Substantia nigra (tissue), 51 donors: ENCODE measurements at places on chromosomes 12 and 14.
A peak's percentile ranks its signal among the peaks of the same experiment; 100 is the strongest.

DNA sequence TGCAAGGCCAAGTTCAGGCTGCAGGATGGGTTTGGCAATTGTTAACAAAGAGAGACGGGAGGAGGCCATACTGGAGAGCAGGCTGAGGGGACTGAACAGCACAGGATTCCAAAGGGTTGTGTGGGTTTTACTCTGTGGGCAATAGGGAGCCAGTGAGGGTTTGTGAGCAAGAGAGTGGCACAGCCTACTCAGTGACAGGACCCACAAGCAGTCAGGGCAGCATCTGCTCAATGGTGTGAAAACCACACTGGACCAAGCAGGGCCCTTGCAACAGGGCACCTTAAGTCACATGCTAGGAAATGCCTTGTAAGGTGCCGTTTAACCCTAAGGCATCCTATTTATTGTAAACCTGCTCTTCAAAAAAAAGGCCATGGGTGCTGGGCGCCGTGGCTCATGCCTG lies 22.0 kb downstream of the SYNE3 start:
- DNase-seq, result no peak

DNA sequence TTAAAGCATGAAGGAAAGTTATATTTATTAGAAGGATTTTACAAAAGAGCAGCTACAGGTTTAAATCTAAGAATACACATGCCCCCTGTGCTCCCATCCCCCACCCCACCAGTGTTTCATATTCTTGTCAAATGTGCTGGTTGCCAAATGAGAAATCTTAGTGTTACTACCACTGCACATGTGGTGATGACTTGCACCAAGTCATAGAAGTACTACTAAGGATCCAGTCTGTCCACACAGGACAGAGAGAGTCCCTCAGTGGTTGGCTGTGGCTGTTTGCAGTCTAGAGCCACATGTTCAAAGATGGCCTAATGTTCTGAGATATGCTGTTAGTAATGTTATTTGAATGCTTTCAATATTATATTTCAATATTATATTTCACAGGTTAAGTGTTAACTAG lies 268.8 kb downstream of the ADAMTS20 start:
- DNase-seq, result no peak

DNA sequence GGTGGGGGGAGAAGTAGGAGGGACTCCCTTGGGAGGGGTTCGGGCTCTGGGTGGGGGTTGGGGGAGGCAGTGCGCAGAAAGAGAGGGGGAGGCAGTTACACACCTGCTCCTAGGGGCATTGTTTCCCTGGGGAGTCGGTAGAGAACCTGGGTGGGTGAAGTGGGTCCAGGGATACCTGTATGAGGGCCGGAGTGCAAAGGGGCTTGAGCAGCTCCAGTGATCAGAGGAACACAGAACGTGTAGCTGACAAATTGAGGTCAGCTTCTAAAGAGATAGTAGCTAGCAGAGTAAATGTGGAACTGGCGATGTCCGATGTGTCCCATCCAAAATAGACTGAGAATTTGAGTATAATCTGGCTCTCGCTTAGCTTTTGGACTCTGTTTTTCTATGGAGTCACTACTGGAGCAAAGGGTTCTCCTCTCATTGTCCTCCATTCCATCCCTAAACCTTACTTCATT lies 502 bp downstream of the SMARCD1 start:
- no peak for DNase-seq

DNA sequence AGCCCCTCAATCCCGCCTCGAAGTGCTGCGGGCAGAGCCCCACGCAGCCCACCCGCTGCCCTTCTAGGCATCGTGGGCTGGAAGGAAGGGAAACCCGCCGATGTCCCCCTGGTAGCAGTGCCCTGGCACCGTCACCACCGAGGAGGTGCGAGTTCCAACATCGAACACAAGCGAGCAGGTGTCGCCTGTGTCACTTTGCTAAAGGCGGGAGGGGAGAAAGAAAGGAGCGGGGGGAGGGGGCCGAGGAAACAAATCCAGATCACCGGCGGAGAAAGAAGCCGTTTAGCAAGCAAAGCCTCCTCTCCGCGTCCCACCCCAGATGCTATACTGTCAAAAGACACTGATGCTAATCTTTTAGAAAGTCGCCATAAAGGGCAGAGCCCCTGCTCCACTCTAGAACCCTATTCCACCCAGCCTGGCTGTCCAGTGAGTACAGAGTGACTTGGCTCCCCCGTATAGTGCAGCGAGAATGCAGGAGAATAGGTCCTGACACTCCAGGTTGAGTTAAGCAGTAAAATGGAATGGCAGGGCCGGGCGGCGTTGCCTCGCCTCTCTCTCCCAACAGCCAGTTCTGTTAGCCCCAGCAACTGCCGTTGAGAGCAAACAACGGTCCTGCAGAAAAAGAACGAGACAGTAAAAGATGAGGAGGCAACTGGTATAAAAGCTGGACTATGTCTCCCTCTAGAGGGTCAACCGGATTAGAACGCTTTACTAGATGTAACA lies 67.9 kb upstream of the USP15 start:
- DNase-seq, result peak; percentile 29

DNA sequence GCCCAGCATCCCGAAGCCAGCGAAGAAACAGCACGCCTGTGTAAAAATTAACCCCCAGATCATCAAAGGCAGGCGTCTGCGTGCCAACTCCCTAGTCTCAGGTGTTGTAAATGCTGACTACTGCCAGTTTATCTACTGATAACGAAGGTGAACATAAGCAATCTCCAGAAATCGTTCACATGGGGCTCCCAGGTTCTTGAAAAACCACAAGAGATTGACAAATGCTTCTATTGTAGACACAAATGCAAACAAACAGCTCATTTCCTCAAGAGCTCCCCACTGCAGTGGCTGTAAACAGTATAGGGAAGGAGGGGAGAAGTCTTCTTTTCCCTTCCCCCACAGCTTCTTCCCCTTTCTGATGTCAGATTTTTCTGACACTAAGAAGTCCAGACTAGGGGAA lies 5.3 kb upstream of the PLEKHG3 start:
- no peak for DNase-seq

GRCh38 chr12:18327036-18327435 lies 65.7 kb downstream of the PIK3C2G start:
- DNase-seq, result no peak

DNA sequence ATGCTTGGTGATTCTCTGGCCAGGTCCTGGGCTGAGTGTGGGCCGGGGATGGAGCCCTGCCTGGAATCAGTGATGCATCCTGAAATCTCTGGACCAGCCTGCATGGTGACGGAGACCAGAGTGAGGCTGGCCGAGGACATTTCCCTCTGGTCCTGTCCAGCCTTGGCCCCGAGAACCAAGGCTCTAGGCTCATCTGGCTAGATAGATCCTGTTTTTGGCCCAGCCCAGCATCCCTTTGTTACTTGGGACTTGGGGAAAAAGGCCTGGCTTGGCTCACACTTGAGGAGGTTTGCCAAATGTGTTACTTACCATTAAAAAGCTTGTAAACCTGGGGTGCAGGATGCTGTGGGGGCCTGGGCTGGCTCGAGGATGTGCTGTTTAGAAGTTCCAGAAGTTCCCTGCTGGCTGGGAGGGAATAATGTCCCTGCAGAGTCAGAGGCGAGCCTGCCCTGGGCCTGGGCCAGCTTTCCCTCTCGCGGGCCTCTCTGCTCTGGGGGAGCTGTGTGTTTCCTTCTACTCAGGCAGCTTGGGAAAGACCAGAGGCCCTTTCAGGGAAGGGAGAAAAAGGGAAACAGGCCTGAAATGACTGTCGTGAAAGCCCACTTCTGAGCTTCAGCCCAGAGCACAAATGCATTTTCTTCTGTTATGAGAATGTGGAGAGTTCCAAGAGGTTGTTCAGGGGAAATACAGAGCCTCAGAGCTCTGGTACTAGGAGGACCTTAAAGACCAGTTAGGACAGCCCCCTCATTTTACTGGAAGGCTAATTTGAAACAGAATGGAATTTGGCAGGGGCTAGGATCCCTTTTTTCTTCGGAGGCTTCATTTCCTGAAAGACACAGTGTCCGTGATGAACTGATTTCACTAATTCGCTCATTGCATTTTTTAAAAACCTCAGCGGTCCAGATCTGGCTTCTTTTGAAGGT lies 47.2 kb upstream of the CTDSP2 start:
- peak; percentile 89 for DNase-seq

DNA sequence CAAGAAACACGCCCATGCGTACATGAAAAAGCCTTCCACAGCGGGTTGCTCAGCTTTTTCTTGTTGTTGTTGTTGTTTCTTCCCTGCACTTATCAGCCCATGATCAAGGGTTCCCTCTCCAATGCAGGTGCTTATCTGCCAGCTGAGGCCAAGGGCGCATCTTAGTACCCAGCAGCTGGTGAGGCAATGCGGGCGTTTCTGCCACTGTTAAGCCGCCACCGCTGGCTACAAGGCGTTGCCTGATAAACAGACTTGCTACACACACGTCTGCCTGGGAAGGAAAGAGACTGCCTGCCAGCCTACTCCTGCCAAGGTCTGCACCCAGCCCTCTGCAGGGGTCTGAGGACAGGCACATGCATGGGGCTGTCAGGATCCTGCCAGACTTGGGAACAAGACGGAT lies 345.9 kb downstream of the BCL11B start:
- no peak for DNase-seq

- DNase-seq, result no peak
Observed at GRCh38 chr14:58873228-58873953, 235.6 kb downstream of the DACT1 start.

DNA sequence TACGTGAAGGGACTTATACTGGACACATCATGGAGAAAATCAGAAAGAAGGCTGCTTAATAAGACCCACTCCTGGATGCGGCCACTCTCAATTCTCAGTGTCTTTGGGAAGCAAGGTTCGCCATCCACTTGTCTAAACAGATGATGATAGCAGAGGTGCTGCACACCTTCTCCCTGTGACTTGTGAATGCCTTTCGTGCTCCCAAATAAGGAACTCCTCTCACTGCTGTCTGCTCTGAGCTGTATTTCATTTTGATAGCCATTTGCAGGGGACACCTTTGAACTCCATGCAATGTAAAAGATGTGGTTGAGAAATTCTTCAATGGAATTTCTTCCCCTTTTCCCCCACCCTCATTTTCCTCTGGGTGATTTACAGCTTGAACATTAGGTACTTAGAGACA lies 11.6 kb downstream of the RMST start:
- no peak for DNase-seq

GRCh38 chr14:47541662-47542061 lies 133.7 kb downstream of the MDGA2 start:
- no peak for DNase-seq

DNA sequence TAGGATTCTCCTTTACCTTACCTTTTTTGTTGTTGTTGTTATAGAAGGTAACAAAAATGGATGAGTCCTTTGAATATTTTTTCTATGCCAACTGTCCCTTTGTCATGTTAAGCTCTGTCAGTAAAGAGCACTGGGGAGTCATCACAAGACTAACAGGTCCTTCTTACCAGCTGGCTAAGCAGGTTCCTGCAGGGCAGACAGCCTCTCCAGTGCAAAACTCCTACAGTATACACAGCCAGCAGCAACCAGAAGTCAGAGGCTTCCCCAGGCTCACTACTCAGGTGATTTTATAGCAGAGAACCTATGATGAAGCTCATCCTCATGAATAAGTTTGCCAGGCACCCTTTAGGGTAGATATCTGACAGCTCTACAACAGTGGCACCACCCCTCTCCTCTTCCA lies 271.1 kb downstream of the RERGL start:
- DNase-seq, result no peak

DNA sequence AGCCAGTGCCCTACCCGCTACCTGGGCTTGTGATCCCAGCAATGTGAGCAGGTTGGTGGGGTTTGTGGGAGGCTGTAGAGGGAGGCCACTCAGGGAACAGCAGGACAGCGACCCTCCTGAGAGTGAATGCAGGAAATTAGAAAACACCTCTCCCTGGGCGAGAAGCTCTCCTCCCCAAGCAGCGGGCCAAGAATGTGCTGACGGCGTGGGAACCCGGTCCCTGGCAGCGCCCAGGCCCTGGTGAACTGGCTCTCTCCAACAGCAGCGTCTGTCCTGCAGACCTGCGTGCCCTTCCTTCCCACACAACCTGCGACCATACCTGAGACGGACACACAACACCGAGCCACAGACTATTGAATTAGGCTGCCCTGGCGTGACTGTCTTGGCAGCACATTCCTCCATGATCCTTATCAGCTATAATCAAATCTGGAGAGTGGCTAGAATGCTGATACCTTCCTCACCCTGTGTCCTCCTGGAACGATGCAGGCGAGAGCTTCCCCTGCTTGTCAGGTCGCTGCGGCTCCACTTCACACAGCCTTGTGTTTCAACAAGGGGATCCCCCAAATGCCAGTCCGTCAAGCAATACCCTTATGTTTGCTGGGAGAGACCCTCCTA lies 114.8 kb upstream of the GSC start:
- no peak for DNase-seq

GRCh38 chr12:78087363-78087675 lies 256.6 kb downstream of the NAV3 start:
- DNase-seq, result no peak
